ENCODE measurements at places on chromosomes 2 and 18.

DNA sequence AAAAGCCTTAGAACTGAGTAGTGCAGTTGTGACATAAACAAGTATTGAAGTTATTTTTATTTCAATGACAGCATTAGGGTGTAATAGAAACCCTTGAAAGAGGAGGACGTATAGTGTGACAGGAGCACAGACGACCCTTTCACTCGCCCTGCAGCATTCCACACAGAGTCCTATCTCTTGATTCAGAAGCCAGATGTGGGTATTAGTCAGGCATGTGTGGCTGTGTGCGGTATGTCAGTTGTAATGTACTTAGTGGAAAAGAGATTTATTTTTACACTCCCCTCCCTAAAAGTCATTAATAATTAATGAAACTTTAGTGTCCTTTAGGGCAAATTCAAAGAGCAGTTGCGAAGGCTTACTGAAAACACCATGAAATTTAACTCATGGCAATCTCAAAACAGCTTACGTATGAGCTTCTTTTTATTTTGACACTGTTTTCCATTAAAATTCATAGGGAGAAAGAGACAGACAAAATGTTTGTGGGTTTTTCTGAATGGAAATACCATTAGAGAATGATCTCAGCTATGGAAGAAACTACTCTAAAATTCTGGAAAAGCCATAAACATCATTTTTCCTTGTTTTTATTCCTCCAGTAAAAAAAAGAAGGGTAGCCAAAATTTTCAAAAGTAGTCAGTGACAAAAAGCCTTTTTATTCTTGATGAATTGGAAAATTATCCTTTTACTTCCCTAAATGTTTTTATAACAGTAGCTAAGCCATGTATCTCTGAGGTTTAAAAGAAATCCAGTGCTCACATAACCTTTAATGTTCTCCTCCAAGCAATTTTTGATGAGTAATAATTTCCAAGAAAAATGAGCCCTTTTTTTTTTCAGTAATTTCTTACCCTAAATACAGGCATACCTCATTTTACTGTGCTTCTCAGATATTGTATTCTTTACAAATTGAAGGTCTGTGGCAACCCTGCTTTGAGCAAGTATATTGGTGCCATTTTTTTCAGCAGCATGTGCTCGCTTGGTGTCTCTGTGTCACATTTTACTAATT, 84.0 kb upstream of the DSEL start:
- DNase-seq, result no peak

DNA sequence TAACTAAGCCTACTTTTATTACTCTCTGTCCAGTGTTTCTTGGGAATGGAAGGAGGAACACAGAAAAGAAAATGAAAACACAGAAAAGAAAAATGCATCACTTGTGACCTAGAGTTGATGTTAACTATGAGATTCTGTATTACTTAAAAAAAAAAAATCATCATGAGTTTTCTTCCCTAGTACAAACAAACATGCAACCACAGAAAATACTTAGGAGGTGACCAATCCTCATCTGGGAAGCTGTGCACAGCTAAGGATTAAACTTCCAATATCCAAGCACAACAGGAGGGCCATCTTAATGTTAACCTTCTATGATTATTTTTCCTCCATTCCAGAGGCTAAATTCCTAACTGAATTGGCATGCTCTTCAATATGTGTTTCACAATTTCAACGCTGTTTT, 1140.4 kb downstream of the LRP1B start:
- DNase-seq, result no peak

GRCh38 chr2:38274286-38275276, 102.5 kb downstream of the ATL2 start:
- peak; percentile 9 for DNase-seq

DNA sequence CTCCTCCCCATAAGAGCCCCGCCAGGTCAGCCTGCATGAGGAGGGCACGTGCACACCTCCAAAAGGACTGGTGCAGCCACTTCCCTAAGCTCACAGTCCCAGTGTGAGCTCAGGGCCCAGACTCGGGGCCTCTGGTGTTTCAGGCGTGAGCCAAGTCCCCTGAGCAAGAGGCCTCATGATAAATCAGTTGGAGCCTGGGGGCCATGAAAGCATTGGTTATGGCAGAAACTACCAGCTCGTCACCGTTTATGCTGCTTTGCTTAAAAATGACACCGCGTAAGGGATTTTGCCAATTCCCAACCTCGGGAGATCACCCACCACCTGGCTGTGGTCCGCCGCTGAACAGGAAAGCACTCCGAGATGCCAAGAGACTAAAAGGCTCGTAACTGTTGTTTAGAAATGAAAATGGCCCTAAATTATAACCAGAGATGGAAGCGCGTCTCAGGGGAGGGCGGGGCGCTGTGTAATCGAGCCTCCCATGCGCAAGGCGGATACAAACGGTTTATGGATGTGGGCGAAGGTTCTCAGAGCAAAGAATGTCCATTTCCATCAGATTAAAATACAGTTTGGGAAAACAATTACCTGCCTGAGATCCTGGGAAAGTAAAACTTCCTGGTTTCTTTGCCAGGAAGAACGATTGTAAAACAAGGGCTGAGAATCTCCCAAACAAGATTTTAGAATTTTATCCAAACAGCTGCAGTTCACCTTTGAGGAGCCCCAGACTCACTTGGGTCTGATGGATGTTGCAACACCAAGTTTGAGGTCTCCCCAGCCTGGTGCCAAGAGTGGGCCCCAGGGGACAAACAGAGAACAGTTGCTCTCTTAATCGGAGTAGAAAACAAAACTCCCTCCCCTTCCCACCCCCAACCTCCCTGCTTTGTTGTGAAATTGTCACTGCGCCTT, 141.4 kb downstream of the BCL2 start:
- DNase-seq, result no peak

GRCh38 chr2:205868773-205869333, 186.6 kb downstream of the NRP2 start:
- no peak for DNase-seq

- DNase-seq, result no peak
These were observed 31.8 kb downstream of the AGFG1 start for GRCh38 chr2:227503433-227504406.

GRCh38 chr2:62457556-62457955, 48.4 kb downstream of the TMEM17 start:
- no peak for DNase-seq

DNA sequence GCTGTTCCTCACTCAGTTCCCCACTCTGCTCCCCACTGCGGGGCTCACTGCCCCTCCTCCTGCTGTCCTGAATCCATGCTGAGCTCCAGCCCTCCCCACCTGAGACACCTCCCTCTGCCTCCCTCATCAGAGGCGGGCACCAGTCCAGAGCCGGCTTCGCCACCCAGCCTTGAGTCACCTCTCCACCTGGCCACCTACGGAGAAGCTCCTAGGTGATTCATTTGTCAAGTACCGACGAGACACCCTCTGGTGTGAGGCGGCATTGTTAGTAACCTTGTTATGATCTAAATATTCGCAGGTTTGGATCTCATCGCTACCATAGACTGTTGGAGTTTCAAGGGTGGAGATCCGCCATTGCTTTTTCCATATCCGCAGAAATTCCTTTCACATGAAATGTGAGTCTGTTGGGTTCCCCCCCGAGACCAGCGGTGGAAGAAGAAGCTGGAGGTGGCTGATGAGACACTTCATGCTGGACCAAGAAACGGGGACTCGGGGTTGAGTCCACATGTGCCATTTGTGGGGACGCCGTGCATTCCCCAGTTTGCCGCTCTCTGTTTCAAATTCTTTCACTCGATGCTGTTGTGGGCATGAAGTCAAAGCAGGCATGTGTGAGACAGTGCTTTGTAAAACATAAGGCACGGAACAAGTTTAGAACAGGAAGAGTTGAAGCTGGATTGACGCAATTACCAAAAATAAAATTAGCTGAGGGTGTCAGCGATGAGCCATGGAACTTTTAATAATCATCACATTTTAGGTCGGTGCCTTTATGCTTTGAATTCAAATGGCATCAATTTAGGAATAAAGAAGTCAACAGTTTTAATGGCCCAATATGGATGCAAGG, 259.8 kb upstream of the HDAC4 start:
- DNase-seq, result no peak

- DNase-seq, result no peak
These were observed 18.8 kb upstream of the SUCLG1 start for GRCh38 chr2:84477886-84478285.

GRCh38 chr2:1595274-1595673, 149.0 kb downstream of the PXDN start:
- no peak for DNase-seq

GRCh38 chr2:224407241-224407701, 5.4 kb upstream of the FAM124B start:
- no peak for DNase-seq

- no peak for DNase-seq
These were observed 4.5 kb upstream of the MAP3K2 start for GRCh38 chr2:127392133-127392827.

GRCh38 chr2:166957686-166958085, 69.4 kb downstream of the XIRP2 start:
- DNase-seq, result no peak

- no peak for DNase-seq
These were observed 4.2 kb upstream of the TWSG1 start for GRCh38 chr18:9330419-9330818.

- DNase-seq, result peak; percentile 28
These were observed 2.7 kb upstream of the PID1 start for GRCh38 chr2:229273723-229274338.

GRCh38 chr2:205464681-205465080, 217.6 kb upstream of the NRP2 start:
- DNase-seq, result no peak

DNA sequence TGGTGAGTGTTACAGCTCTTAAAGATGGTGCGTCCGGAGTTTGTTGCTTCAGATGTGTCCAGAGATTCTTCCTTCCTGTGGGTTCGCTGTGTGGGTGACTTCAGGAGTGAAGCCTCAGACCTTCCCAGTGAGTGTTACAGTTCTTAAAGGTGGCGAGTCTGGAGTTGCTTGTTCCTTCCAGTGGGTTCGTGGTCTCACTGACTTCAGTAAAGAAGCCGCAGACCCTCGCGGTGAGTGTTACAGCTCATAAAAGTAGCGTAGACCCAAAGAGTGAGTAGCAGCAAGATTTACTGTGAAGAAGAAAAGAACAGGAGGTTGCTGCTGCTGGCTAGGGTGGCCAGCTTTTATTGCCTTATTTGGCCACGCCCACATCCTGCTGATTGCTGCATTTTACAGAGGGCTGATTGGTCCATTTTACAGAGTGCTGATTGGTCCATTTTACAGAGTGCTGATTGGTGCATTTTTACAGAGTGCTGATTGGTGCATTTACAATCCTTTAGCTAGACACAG, 34.0 kb upstream of the SPTBN1 start:
- DNase-seq, result no peak

DNA sequence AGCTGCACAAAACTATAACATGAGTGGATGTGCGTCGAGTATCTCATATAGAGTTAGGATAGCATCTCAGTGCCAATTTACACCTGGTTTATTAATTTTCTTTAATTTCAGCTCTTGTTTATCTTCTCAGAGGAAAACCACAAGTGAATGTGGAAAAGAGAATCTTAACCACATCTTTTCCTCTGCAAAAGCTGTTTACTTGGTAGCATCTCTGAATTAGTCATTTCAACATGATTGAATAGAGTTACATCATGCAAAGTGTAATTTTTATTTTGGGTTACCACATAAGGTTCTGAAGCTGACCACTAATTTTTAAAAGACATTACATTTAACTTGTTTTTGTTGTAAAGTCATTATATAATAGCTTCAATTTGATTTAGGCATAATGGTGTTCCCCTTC, 83.8 kb upstream of the FAM237A start:
- no peak for DNase-seq

DNA sequence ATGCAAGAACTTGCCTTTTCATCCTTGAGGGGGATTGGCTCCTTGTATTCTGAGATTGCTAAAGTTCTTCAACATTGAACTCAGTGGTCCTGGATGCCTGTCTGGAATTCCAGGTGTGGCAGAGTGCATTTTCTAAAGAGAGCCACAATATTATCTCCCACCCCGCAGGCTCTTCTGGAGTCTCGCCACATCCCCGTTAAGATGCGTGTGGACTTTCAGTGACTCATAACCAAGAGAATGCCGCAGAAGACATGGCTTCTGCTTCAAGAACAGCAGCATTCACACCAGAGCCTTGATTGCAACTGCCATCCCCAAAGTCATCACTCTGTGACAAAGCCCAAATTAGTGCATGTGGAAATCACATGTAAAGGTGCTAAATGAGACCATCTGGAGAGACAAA, 142.7 kb downstream of the CDH20 start:
- DNase-seq, result no peak

DNA sequence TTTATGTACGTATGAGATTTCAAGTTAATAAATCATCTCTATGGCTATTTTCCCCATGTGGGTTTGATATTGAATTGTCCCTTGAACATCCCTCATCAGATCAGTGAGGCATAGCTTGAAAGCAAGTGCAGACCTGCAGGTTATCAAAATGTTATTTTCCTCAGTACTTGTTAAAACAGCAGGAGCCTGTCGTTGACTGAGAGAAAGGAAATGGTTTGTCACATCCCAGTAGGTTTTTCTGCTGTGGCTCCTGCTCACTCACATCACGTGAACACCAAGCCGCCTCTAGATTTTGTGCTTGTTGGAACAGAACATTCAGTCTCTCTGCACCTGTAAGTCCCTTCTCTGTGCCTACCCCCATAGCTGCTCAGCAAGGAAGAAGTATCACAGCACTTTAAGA, 340.3 kb downstream of the CELF4 start:
- DNase-seq, result no peak

DNA sequence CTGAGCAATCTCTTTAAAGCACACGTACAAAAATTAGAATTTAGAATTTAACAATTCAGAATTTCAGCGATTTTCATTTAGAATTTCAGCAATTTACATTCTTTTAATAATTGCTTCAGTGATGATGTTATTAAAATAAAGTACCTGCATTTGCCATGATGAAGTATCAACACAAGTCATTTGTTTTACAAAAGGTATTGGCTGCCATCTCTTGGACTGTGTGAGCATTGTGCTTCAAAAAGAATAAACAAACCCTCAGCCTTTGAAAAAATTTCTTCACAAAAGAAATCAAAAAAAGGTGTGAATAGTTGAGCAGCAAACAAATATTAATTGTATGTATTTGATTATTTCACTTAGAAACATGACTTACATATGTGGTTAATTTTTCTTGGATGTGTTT, 27.1 kb upstream of the ZC3H15 start:
- no peak for DNase-seq

- no peak for DNase-seq
These were observed 247.3 kb upstream of the SP5 start for GRCh38 chr2:170467568-170468422.

DNA sequence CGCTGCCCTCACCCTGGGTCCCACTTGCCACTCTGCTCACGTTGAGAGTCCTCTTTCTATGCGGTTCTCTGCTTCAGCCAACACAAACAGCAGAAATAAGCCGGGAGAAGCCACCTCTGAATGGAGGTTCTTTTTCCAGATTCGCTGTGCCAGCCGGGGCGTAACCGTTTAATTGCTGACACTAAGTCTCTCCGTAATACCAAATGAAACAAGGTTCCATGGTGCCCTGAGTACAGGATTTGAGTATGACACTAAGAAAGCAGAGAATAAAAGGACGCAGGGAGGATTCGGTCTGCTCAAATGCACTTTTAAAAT, 37.6 kb downstream of the CTIF start:
- no peak for DNase-seq

- peak; percentile 75 for DNase-seq
These were observed 3.5 kb upstream of the LBX2 start for GRCh38 chr2:74502720-74503505.

- peak; percentile 19 for DNase-seq
These were observed 2.8 kb downstream of the TMEM169 start for GRCh38 chr2:216084547-216084946.

Measured in CD4-positive, alpha-beta T cell (primary cell).